Right renal pelvis (tissue), 4 donors: ENCODE measurements at places on chromosomes 2 and 18. TPM values are rescaled to one million over a fixed set of nuclear protein-coding genes. Genes with fewer than 3 reads are reported as not detected.
A peak's percentile ranks its signal among the peaks of the same experiment; 100 is the strongest.

The CD28 gene
- 1.3 TPM for polyA plus RNA-seq

The SAG gene
- 0.07 TPM for polyA plus RNA-seq

The STPG4 gene
- polyA plus RNA-seq = not detected

The UGT1A7 gene
- polyA plus RNA-seq = not detected

The DYSF gene
- 18.2 TPM for polyA plus RNA-seq

The SLC38A11 gene
- polyA plus RNA-seq = 15.7 TPM

The SP5 gene
- polyA plus RNA-seq = 0.22 TPM

The GLI2 gene
- 9.6 TPM for polyA plus RNA-seq

The REG3G gene
- not detected for polyA plus RNA-seq

The SERPINB8 gene
- polyA plus RNA-seq = 4.1 TPM

GRCh38 chr2:133682906-133683305 is 114.6 kb upstream of the NCKAP5 start:
- no peak for DNase-seq

DNA sequence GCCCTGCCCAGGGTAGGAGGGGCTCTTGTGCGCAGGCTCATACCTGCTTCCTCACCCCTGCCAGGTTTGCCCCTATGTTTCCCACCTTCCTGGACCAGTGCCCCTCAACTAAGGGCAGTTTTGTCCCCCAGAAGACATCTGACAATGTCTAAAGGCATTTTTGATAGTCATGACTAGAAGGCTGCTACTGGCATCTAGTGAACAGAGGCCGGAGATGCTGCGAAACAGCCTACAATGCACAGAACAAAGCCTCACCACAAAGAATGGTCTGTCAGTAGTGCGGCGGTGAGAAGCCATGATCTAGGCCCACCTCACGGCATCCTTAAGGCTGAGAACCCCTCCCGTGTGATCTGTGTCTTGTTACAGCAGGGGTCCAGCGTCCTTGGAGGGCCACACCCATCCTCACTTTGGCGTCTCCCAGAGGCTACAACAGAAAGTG is 96.0 kb downstream of the TMEM17 start:
- DNase-seq = no peak

- no peak for DNase-seq
These were observed 239.8 kb upstream of the HS6ST1 start for GRCh38 chr2:128558441-128558840.

- no peak for DNase-seq
These were observed 98.0 kb upstream of the EFEMP1 start for GRCh38 chr2:56021579-56021978.

DNA sequence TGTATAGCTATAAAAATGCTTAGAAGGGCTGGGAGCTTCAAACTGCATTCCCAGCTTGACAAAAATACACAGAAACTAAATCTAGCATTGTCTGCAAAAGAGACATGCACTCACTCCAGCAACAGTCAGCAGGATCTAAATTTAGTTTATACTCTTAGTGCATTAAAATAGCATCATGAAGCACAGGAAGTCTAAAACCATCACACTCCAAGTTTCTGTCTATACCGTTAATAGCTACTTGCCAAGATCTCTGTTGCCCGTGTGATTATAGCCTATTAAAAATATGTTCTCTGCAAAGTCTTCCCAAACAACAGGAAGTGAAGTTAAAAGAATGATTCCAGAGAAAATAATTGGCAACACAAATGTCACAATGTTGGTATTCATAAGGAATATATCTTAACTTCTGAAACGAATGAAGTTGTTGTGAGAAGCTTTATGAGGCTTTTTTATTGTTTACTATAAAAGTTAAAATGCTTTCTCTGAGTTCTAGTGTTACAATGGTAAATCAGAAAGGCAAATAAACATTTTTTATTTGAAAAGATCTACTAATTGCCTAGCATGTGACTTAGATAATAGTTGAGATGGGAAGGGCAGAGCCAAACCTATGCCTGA is 184.2 kb downstream of the ZNF385B start:
- no peak for DNase-seq

DNA sequence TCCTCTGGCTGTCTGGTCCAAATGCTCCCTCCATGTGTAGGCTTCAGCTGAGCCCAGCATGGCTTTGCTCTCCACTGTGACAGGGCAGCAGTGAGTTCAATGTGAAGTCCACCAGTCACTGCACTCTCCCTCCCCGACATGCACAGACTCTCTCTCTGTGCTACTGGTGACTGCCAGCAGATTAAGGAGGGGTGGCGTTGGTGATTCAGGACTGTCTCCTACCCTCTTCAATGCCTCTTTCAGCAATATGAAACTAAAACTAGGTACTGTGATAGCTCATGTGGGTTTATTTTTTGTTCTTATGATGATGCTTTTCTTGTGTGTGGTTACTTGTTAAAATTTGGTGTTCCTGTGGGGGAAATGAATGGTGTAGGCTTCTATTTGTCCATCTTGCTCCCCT is 201.0 kb upstream of the RBMS1 start:
- no peak for DNase-seq

DNA sequence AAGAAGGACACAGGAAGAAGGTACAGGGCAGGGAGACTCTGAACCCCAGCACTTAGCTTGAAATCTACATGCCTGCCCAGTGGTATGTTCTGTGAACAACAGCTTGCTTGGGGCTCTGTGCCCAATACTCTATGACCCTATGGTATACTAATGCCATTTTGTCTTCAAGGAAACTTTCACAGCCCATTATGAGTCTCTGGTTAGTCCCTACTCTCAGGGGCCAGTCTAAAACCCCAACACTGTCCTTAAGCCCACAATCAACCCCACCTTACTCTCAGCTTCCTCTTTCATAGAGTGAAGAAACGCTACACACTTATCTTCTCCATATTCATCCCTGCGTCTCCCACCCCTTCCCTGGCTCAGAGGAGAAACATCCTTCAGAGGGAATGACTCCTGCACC is 16.0 kb downstream of the NEB start:
- DNase-seq = no peak

GRCh38 chr18:68699043-68699442 is 15.9 kb downstream of the TMX3 start:
- DNase-seq = no peak

DNA sequence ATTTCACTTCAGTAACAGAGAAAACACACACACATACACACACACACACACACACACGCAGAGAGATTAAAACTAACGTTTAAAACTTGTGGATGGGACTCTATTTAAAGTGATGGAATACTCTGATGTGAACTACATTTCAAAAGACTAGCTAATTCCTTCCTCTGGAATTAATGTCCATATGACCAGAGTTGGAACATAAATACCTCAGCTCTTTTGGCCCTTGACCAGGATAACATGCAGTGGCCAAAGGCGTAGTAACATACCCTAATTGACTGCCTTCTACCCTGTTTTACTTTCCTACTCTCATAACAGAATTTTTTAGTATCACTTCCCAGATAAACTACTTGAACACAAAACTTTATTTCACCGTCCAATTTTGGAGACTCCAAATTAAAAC is 671.3 kb upstream of the CHAC2 start:
- no peak for DNase-seq

DNA sequence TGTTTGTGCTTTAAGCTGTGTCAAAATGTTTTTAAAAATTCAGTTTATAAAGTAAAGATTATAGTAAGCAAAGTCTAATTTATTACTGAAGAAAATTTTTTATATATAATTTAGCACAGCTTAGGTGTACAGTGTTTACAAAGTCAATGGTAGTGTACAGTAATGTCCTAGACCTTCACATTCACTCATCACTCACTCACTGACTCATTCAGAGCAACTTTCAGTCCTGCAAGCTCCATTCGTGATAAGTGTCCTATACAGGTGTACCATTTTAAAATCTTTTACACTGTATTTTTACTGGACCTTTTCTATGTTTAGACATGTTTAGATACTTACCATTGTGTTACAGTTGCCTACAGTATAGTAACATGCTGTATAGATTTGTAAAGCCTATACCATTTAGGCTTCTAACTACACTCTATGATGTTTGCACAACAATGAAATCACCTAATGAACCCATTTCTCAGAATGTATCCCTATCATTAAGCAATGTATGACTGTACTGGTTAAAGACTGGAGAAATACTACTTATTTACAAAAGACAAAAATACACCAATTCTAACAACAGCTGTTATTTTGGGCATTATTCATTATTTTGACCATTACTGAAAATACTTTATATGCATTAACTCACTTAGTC is 95.1 kb downstream of the STRN start:
- no peak for DNase-seq

DNA sequence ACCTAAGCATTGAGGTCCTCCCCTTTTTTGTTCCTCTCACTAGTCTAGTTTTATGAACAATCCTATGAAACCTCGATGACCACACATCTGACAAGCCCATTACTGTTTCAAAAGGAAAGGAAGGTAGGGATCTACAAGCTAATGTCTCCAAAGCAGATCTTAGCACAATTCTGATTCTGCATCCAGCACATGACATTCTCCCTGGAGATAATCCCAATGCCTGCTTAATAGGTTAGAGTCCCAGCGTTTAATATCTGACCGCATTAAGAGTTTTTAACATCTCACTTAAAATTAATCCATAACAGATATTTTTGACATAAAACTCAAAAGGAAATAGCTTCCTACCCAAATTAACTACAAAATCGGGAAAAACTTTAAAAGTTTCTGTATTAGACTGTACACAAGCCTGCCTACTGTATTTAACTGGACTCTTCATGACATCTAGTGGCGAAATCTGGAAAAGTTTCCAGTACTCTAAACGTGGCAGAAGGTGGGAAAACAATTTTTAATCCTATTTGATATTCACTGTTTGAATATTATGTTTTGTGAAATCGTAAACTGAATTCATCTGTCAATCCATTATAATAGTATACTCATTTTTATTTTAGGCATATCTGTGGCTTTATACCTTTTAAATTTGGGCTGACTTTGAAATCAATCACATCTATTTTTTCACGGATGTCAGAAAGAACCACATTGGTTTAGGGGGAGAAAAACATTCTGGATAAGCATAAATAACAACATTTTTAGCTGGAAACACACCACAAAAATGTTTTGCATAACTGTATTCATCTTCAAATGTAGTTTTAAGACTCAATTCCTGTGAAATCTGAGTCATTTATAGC is 62.4 kb downstream of the TXNL1 start:
- peak; percentile 45 for DNase-seq

GRCh38 chr2:46939626-46940359 is 24.2 kb upstream of the MCFD2 start:
- DNase-seq = no peak

- no peak for DNase-seq
These were observed 9.7 kb upstream of the NT5DC4 start for GRCh38 chr2:112710956-112711750.

- no peak for DNase-seq
These were observed 803.6 kb upstream of the ZEB2 start for GRCh38 chr2:145323512-145323911.

DNA sequence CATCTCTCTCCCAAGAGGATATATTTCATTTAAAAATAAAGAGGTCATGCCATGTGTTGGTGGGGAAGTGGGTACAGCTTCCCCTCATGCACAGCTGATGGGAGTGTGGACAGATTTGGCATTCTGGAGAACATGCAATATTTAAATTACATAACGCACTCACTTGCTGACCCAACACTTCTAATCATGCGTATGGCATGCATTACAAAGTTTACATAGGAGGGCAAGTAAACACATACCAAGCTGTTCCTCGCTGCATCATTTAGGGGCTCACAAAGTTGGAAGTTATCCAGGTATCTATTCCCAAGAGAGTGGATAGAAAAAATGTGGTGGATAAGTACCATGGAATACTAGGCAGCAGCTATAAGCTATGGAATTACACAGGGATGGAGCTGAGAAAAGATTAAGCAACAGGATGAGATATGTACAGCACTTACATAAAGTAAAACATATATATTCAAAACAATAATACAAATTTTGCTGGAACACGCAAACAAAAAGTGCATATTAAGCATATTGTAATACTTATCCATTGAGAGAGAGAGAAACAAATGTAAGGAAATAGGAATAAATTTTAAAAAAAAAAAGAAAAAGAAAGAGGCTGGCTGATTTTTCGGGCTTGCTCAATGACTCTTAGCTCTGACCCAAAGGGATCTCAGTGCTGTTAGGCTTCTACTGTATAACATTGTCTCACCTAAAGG is 11.0 kb downstream of the CYP1B1 start:
- no peak for DNase-seq
